ENCODE measurements at places on chromosomes 1 and 21.

- DNase-seq: no peak
Measured at GRCh38 chr1:56963667-56964066, 2.1 kb downstream of the C8B start.

- no peak for DNase-seq
Measured at GRCh38 chr1:156406251-156406650, 37.2 kb downstream of the RHBG start.

DNA sequence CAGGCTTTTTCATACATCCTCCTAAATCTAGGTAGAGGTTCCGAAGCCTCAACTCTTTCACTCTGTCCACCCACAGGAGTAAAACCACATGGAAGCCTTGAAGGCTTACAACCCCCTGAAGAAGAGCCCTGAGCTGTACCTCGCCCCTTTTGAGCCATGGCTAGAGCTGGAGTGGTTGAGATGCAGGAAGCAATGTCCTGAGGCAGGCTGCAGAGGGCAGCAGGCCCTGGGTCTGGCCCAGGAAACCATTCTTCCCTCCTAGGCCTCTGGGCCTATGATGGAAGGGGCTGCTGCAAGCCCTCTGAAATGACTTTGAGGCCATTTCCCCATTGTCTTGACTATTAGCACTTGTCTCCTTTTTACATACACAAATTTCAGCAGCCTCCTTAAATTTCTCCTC is 1503.0 kb downstream of the KCNT2 start:
- DNase-seq: no peak

DNA sequence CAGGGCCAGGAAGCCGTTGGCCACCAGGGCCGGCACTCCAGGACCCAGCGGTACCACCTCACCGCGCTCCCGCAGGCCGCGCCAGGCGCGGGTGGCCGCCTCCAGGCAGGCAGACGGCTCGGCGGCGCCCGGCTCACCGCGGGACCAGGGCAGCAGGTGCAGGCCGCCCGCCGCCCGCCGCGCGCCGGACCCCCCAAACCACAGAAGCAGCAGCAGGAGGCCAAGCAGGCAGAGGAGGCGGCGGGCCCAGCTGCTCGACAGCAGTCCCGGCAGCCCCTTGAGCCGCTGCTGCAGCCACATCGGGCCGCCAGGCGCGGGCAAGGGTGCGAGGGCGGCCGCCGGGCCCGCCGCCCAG is 312 bp downstream of the KIAA2013 start:
- no peak for DNase-seq

DNA sequence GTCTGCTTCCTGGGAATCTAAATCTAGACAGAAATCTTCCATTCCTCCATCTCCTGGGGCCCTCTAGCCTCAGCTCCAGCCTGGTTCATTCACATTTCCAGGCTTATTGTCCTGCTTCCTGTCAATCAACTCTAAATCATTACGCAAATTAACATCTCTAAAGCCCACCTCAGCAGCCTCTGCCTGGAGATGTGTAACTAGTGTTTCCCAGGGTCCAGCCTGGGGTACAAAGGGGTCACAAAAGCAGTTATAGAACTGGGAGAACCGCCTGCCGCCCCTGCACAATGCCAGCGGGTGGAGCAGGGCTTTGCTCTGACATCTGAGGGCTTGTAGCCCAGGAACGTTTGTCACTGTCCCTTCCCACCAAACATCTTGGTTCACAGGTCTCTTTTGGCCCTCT is 373.5 kb downstream of the RRAGC start:
- no peak for DNase-seq

DNA sequence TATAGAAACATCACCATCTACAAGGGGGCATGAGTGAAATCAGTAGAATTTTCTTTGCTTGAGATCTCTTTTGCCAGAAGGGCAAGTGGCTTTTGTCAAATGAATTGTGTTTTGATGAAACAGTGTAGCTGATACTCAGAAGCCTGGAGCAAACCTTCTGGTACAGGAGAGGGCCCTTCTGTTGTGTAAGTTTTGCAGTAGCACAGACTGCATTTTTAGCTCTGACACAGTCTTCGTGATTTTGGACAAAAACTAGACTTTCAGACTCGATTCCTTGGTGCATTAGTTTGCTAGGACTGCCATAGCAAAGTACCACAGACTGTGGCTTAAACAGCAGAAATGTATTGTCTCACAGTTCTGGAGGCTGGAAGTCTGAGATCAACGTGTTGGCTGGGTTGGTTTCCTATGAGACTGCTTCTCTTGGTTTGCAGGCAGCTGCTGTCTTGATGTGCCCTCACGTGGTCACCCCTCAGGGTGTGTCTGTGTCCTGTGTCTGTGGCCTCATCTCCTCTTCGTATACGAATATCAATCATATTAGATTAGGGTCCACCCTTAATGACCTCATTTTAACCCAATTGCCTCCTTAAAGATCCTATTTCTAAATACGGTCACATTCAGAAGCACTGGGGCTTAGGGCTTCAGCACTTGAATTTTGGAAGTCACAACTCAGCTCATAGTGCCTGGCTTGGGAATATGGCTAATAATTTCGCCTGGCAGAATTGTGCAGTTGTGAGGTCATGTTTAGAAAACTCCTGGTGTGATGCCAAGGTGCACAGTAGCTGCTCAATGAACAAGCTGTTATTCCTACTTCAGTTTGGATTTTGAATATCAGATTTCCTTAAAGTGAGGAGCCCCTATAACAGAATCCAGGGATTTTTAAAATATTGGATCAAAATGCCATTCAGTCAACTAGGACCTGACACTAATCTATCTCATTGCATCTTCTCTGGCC is 21.2 kb upstream of the DISC1 start:
- DNase-seq: no peak

DNA sequence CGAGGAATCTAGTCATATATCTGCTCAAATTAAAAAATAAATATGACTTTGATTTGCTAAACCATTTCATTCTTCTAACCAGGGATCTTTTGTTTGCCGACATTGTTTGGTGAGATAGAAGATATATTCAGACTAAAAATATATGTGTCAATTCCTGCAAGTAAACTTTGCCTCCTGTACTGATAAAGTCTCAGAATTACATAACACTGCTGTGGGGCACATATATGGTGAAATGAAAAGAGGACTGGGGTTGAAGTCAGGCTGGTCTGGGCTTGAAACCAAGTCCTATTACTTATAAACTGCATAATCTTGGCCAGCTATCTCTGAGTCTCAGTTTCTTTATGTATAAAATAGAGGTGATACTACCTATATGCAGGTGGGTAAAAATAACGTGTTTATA is 9.8 kb downstream of the SCMH1 start:
- no peak for DNase-seq

GRCh38 chr1:55535724-55536544 is 320.8 kb upstream of the USP24 start:
- no peak for DNase-seq

DNA sequence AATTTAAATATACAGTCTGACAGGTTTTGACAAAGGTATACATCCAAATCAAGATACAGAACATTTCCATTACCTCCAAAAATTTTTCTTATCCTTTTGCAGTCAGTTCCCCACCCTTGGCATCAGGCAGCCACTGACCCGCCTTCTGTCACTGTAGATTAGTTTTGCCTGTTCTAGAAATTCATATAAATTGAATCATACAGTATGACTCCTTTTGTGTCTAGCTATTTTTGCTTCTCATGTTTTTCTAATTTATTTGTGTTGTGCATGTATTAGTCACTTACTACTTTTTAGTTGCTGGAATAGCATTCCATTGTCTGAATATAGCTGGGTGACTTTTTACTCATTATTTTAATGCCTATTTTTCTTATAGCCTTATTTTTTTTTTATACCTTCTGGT is 3.8 kb downstream of the UTP25 start:
- DNase-seq: no peak

GRCh38 chr1:1540090-1540817 is at the start of gene TMEM240:
TMEM240 (minus strand) TSS chr1:1540624; CDS start chr1:1540346, 278 bp downstream.
- peak; percentile 7 for DNase-seq

DNA sequence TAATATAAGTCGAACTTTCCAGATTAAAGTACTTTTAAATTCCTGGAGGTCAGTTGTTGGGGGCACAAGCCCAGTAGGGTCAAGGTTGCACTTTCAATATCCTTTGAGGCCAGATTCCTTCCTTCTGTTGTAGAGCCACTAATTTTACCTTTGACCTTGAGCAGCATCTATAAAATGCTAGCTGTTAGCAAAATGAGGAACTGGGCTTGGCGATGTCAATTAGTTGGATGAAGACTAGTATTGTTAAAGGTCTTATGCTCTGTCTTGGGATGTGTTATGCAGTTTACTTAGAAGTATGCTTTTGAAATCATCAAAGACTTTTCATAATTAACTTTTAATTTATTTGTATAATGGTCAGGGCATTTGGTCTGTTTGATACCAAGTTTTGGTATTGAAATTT is 425.9 kb upstream of the PROX1 start:
- no peak for DNase-seq

DNA sequence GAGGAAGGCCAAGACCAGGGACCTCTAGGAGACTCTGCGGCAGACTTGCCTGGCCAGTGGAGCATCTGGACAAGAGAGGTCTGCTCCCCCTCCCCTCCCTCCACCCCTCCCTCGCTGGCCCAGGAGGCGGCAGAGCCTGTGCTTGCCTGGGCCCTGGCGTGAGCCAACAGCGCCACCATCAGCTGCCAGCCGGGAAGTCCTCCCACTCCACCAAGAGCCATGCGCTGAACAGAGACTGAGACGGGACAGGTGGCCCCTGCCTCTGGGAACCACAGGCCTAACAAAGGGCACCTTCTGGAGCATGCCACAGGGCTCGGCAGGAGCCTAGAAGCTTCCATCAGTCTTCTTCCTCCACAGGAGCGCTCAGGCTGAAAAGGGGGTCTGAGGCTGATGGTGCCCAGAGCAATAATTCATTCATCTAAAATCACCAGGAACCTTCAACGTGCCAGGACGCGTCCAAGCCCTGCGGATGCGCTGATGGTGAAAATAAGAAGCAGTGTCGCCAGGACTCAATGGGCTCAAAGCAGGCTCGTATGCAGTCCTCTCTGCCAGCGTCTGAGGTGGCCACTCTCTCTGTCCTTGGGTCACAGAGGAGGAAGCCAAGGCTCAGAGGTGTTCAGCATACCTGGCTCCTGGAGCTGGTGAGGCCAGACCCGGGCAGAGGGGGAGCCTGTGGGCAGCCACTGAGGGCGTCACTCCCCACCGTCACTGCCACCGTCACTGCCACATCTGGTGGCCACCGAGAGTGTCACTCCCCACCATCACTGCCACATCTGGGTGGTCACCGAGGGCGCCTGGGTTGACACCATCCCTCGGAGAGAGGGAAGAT is 161.2 kb downstream of the NPHP4 start:
- no peak for DNase-seq

GRCh38 chr1:208242941-208243526 is 1.1 kb downstream of the PLXNA2 start:
- no peak for DNase-seq

- no peak for DNase-seq
Measured at GRCh38 chr1:198056255-198056654, 100.5 kb upstream of the NEK7 start.

GRCh38 chr1:116853680-116854402 is 55.9 kb upstream of the PTGFRN start:
- DNase-seq: no peak

GRCh38 chr1:214623430-214623829 is 20.4 kb downstream of the CENPF start:
- no peak for DNase-seq

DNA sequence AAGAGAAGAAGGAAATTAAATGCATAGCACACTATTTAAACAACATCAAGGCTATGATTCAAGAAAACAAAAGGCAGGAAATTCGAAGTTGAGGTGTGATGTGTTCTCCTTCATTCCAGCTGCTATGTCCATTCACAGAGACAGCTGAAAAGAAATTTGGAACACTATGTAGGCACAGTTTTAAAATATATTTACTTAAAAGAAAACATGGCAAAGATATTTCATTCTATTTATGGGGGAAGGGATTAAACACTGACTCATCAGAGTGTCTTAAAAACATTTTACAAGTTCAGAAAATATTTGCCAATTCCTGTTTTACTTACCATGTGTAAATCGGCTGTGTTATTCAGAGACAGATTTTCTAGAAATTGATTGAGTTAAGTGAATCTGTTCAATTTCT is 39.4 kb upstream of the NGF start:
- no peak for DNase-seq

DNA sequence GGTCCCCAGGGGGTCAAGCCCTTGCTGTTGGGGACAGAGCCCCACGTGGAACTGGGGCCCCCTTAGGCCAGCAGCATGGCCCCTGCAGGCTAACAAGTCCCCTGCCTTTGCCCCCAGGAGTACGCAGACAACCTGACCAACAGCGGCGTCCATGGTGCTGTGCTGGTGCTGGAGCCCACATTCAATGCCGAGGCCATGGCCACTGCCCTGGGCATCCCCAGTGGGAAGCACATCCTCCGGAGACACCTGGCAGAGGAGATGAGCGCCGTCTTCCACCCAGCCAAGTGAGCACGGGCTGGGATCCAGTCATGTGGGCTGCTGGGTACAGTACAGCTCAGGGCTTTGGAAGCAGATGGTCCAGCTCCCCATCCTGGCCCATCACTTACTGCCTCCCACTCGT is 49.6 kb upstream of the TMEM51 start:
- no peak for DNase-seq

DNA sequence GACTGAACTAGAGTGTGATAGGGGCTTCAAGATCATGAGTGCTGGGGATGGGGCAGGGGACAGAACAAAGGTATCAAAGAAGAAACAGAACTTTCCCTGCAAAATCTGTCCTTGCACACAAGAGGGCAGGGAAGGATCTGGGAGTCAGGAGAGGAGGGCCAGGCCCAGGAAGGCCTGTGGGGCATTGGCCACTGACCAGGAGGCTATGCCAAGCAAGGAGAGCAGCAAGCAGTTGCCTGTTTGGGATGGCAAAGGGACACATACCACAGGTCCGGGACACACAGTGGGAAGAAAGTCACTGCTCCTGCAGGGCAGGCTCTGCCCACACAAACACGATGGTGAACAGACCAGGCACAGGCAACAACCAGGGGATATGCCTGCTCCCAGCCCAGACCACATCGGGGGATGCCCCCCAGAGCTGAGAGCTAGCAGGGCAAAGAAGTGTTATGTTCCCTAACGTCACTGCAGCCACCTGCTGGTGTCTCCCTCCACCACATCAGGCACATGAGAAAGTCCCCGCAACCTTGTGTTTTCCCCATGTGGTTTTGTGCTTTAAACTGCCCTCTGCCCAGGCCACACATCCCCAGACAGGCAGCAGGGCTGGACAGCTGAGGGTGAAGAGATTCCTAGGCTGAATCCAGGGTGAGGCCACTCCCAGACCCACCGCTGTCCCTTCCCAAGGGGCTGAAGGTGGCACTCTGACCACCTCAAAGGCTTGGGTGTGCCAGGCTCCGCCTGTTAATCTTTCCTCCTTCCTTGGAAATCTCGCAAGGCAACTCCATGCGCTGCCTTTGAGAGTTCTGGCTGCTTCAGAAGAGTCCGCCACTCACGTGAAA is 53.6 kb downstream of the KIF21B start:
- no peak for DNase-seq

- no peak for DNase-seq
Measured at GRCh38 chr1:98386675-98387440, 274.7 kb upstream of the SNX7 start.

GRCh38 chr1:216809649-216810048 is 86.4 kb upstream of the ESRRG start:
- DNase-seq: no peak

GRCh38 chr1:148317288-148317985 is 165.4 kb upstream of the NBPF11 start:
- DNase-seq: no peak

- no peak for DNase-seq
Measured at GRCh38 chr1:220045356-220046051, 801 bp downstream of the EPRS1 start.

- no peak for DNase-seq
Measured at GRCh38 chr1:56644919-56645676, at the start of gene PRKAA2. PRKAA2 (plus strand) TSS chr1:56645314; CDS start chr1:56645388, 74 bp downstream.

- DNase-seq: no peak
Measured at GRCh38 chr1:54786778-54787177, 14.3 kb downstream of the TTC22 start.

- DNase-seq: no peak
Measured at GRCh38 chr1:239897458-239897857, 194.2 kb upstream of the FMN2 start.

Data from stimulated activated CD8-positive, alpha-beta memory T cell treated with anti-CD3 and anti-CD28 coated beads, Interleukin-7, amount 100 ng/mL, for 1 hour (primary cell).